CD4-positive, alpha-beta memory T cell (primary cell): ENCODE measurements at places on chromosomes 13 and 19. TPM values are rescaled to one million over a fixed set of nuclear protein-coding genes. Genes with fewer than 3 reads are reported as not detected.

The ADM5 gene
- 4.4 TPM for total RNA-seq

The S1PR4 gene
- 231 TPM for total RNA-seq

DNA sequence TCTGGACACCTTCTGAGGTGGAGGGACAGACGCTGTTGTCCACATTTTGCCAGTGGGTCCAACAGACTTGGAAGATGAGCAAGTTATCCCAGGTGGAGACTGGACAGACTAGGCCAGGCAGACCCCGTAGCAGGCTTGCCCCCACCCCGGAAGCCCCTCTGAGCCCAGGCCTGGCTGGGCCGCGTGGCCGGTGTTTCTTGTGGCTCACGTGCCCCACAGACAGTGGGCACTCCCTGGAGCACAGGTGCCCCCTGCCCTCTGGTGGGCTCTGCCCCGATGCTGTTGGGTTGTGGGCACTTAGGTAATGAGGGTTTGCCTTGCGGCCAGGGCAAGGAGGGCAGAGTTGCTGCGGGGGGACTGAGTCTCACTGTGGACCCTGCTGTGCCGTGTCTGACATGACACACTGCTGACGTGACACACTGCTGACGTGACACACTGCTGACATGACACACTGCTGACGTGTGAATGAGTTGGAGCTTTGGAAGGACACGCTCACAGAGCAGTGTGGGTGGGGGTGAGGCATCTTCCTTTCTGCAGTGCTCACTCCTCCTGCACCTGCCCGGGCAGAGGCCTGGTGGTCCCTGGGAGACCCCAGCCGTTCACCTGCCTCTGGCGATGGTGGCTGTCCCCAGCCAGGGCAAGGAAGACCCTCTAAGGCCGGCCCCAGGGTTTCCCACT lies 25.1 kb downstream of the DOT1L start:
- H3K4me3 ChIP-seq, result no peak overlapping the region
- H3K27ac ChIP-seq, result no peak overlapping the region
- peaks cover 29% of the 10 kb centered on the region for H3K36me3 ChIP-seq

GRCh38 chr19:1354970-1355567 lies 28.6 kb upstream of the NDUFS7 start:
- H3K4me1 ChIP-seq, result peaks cover 16% of the 10 kb centered on the region
- H3K27ac ChIP-seq, result peak overlapping the region; percentile 36
- no peak for DNase-seq
- H3K36me3 ChIP-seq, result peaks cover 5% of the 10 kb centered on the region
- peak overlapping the region; percentile 50 for H3K4me3 ChIP-seq

The CAMSAP3 gene
- total RNA-seq, result 0.19 TPM

- peaks cover 4% of the 10 kb centered on the region for H3K36me3 ChIP-seq
- peak; percentile 70 for DNase-seq
- no peaks in the 10 kb centered on the region for H3K27me3 ChIP-seq
- H3K4me3 ChIP-seq, result no peak overlapping the region
- peaks cover 83% of the 10 kb centered on the region for H3K4me1 ChIP-seq
These were observed 107.5 kb downstream of the KLF12 start for GRCh38 chr13:74026753-74027152.

The NTN5 gene
- total RNA-seq, result 3.3 TPM

- no peak overlapping the region for H3K4me3 ChIP-seq
- H3K4me1 ChIP-seq, result peaks cover 4% of the 10 kb centered on the region
- H3K27ac ChIP-seq, result no peak overlapping the region
- DNase-seq, result no peak
- H3K27me3 ChIP-seq, result peaks cover 54% of the 10 kb centered on the region
These were observed 13.6 kb downstream of the ONECUT3 start for GRCh38 chr19:1766800-1767352.

The URAD gene
- not detected for total RNA-seq

GRCh38 chr19:41795031-41795461 lies 1.3 kb upstream of the CEACAM3 start:
- peak; percentile 65 for DNase-seq
- H3K4me3 ChIP-seq, result no peak overlapping the region
- H3K27me3 ChIP-seq, result no peaks in the 10 kb centered on the region
- no peak overlapping the region for H3K27ac ChIP-seq
- H3K4me1 ChIP-seq, result no peaks in the 10 kb centered on the region

- no peak for DNase-seq
- H3K4me3 ChIP-seq, result no peak overlapping the region
- peaks cover 17% of the 10 kb centered on the region for H3K4me1 ChIP-seq
- H3K27me3 ChIP-seq, result no peaks in the 10 kb centered on the region
- H3K27ac ChIP-seq, result no peak overlapping the region
- H3K36me3 ChIP-seq, result no peaks in the 10 kb centered on the region
These were observed 79.4 kb downstream of the MBNL2 start for GRCh38 chr13:97301382-97302095.

The EML2 gene
- total RNA-seq, result 76.7 TPM

DNA sequence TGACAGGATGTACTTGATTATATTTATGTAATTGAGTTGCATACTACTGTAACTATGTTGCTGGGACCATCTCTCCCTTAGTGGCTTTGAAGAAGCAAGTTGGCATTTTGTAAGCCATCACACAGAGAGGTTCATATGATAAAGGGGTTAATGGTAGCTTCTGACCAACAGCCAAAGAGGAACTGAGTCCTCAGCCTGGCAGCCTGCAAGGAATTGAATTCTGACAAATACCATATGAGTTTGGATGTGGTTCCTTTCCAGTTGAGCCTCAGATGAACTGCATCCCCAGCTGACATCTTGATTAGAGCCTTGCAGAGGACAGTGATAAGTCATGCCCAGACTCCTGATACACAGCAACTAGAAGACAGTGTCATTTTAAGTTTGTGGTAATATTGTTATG lies 8.6 kb upstream of the MYCBP2 start:
- no peak overlapping the region for H3K27ac ChIP-seq
- H3K27me3 ChIP-seq, result no peaks in the 10 kb centered on the region
- no peak overlapping the region for H3K4me3 ChIP-seq
- no peak for DNase-seq
- peaks cover 15% of the 10 kb centered on the region for H3K4me1 ChIP-seq
- no peaks in the 10 kb centered on the region for H3K36me3 ChIP-seq

- H3K4me1 ChIP-seq, result peaks cover 71% of the 10 kb centered on the region
- H3K4me3 ChIP-seq, result no peak overlapping the region
- no peak for DNase-seq
- H3K36me3 ChIP-seq, result no peaks in the 10 kb centered on the region
These were observed 8.1 kb upstream of the NKPD1 start for GRCh38 chr19:45168767-45169351.

DNA sequence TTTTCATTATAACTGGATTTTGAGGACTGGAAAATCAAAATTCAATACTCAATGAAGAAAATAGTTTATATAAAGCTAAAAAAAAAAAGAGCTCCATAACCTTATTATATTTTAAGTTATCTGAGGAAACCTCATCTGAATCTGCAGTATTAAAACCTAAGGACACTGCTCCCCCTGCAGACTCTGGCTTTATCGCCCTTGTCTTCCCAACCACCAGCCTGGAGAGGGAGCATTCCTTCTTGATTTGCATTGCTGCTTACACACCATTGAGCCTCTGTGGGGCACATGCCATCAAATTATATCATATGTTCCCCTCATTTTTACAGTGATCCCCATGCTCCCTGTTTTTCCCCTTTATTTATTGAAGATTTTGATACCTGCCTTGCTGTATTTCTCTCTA lies 871.4 kb upstream of the GPC6 start:
- DNase-seq, result no peak
- H3K27ac ChIP-seq, result no peak overlapping the region
- no peaks in the 10 kb centered on the region for H3K36me3 ChIP-seq
- H3K27me3 ChIP-seq, result no peaks in the 10 kb centered on the region
- H3K4me1 ChIP-seq, result no peaks in the 10 kb centered on the region
- no peak overlapping the region for H3K4me3 ChIP-seq
